ENCODE measurements at places on chromosomes 2 and 18.

GRCh38 chr18:58161659-58162058, 117.6 kb downstream of the NEDD4L start:
- no peak for DNase-seq

- DNase-seq, result no peak
Measured at GRCh38 chr18:57559314-57559713, 27.2 kb downstream of the FECH start.

- no peak for DNase-seq
Measured at GRCh38 chr2:26049641-26050040, 15.8 kb downstream of the RAB10 start.

- DNase-seq, result no peak
Measured at GRCh38 chr2:168732100-168732499, 70.3 kb upstream of the NOSTRIN start.

DNA sequence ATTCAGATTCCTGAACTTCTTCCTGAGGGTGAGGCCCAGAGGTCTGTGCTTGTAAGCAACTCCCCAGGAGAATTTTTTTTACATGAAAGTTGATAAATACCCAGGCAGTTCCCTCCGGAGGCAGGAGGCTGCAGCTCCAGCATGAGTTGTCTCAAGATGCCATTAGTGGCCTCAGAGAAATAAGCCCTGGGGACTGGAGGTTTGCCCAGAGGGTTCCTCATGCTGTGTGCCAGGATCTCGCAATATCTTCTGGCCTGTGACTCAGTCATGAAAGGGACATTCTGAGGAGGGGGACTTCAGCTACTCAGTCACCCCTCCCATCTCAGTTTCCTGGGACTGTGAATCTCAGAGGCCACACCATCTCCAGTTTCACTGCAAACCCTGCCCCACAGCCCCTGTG, 49.9 kb downstream of the LYPD1 start:
- no peak for DNase-seq

- no peak for DNase-seq
Measured at GRCh38 chr2:57080035-57080434, 896.2 kb downstream of the CCDC85A start.

DNA sequence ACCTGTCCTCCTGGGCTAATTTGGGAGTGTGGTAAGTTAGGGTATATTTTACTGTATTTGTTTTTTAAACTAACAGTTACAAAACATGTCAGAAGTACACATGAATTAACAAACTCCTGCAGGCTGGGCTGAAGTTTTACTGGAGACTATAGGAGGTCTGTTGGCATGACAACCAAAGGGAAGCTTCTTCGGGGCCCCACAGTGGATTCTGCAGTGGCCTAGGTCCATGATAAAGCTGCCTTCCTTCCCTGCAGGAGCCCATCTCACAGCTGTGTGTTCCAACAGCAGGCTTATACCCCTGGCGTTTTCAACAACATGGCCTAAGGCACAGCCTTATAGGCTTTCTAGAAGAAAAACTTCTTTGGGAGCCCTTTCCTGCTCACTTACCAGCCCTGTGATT, 128.0 kb upstream of the SETBP1 start:
- no peak for DNase-seq

DNA sequence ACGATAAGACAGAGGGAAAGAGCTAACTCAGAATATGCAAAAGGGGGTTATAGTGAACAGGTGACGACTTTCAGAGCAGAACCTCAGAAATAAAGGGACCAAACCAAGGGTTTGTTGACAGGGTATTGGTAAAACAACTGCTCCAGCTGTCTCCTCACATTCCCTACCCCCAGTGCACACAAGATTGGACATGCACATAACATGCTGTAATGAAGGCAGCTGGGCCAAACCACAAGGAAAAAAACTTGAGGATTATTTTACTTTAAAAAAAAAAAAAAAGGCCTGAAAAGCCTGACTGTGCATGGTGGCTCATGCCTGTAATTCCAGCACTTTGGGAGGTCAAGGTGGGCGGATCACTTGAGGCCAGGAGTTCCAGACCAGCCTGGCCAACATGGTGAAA, 3.5 kb downstream of the RBM43 start:
- no peak for DNase-seq

DNA sequence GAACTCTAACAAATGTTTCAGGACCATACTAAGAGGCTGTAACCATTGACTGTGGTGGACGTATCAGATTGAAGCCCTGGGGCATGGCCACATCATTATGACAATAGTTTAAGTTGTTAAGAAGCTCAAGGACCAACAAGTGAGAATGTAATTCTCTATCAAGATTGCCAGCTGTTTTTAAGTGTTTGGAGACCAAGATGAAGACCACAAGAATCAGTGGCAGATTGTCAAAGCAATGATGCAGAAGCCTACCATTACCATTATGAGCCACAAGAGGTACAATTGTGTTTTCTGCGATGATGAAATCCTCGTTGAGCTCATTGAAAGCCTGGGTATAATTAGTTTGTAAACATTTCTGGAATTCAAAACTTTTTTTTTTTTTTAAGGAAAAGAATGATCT, 261.1 kb upstream of the ZEB2 start:
- DNase-seq, result no peak

GRCh38 chr2:97699765-97700444, 13.5 kb upstream of the ZAP70 start:
- DNase-seq, result peak; percentile 77

- no peak for DNase-seq
Measured at GRCh38 chr2:111657351-111657975, 226.5 kb downstream of the ANAPC1 start.

GRCh38 chr2:8277921-8278571, 403.8 kb upstream of the ID2 start:
- DNase-seq, result no peak

DNA sequence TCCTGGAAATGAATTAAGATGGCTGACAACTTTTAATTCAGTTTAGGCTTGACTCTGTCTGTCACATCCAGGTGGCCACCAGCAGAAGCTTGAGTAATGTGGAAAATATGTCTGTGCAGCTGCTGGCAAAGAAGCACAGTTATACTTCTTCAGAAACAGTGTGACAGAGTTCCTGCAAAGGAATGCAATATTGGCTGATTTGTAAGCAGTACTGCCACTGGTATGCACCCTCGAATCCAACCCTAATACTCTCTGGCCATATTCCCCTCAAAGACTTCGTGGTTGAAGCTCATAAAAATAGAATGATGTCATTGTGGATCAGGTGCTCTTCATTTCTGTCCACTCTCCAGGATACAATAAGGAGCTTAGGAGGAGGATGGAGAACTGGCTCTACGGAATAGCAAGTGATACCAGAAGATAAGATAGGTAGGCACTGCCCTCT, 86.2 kb downstream of the METTL8 start:
- peak; percentile 39 for DNase-seq

DNA sequence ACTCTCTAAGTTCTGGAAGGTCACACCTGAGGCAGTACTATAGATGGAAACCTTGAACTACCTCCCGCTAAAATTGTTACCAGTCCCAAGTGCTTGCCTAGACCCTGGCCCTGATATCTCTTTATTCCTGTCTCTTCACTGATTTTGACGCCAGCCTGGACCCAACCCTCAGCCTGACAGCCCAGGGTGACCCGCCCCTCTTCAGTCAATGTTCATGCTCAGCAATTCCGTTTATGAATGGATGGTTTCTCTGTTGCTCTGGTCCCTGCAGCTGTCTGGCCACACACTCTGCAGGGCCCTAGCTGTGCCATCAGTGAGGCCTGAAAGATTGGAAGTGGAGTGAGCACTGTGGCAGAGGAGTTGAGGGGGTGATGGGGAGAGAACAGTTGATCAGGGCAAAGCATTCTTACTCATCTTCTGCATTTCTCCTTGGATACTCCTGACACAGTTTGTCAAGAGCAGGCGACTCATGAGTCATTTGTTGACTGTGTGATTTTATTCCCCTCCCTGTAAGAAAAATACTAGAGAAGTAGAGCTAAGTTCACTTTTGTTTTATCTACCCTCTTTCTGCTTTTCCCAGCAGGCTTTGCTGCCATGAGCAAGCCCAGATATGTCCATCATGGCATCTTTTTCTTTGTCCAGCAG, 46.0 kb downstream of the NPAS2 start:
- no peak for DNase-seq

GRCh38 chr18:26791676-26792075, 73.8 kb downstream of the AQP4 start:
- no peak for DNase-seq

GRCh38 chr2:7063789-7064188, 146.6 kb downstream of the RNF144A start:
- DNase-seq, result no peak

GRCh38 chr2:181777734-181778133, 97.4 kb upstream of the NEUROD1 start:
- DNase-seq, result no peak

- no peak for DNase-seq
Measured at GRCh38 chr2:235472443-235472842, 21.4 kb upstream of the AGAP1 start.

DNA sequence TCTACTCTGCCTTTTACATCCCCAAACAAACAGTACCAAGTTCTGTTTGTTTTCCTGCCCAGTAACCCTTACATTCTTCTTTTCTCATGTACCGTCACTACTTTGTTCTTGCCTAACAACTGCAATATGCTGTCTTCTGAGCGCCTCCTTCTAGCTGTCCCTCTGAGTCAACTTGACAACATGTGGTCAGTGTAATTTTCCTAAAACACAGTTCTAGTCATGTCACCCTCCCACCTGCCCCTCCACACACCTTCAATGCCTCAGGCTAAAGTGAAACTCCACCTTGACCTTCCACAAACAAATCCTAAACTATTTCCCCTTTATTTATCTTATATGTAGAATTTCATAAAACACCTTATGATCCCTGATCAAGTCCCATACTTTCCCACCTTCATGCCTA, 124.6 kb upstream of the CD302 start:
- DNase-seq, result no peak

GRCh38 chr2:140064243-140064642, 1284.1 kb upstream of the NXPH2 start:
- no peak for DNase-seq

DNA sequence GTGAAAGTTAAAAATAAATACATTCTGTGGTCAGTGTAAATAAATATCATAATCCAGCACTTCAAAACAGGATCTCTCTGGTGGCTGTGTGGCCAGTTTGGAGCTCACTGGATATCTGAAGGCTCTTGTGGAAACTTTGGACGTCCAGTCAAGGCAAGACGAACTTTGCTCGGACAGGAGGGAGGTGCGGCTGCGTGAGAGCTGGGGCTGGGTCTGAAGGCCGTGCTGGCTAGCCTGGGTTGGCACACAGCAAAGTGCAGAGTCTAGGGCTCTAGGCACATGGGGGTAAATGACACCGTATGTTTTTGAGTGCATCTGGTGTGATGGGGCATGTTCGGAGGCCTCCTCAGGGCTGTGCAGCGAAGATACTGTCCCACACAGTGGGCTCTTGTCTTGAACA, 78.9 kb upstream of the TXNDC2 start:
- no peak for DNase-seq

GRCh38 chr2:64686283-64686956, 32.7 kb upstream of the SERTAD2 start:
- DNase-seq, result no peak

DNA sequence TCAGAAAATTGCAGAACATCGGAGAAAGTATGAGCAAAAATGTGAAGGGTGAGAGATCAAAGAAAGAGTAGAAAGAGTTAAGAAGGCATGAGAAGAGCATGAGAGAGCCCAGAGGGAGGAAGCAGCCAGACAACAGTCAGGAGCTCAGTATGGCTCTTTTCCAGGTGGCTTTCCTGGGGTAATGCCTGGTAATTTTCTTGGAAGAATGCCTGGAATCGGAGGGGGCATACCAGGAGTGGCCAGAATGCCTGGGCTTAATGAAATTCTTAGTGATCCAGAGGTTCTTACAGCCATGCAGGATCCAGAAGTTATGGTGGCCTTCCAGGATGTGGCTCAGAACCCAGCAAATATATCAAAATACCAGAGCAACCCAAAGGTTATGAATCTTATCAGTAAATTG, 271.8 kb upstream of the TFPI start:
- no peak for DNase-seq

DNA sequence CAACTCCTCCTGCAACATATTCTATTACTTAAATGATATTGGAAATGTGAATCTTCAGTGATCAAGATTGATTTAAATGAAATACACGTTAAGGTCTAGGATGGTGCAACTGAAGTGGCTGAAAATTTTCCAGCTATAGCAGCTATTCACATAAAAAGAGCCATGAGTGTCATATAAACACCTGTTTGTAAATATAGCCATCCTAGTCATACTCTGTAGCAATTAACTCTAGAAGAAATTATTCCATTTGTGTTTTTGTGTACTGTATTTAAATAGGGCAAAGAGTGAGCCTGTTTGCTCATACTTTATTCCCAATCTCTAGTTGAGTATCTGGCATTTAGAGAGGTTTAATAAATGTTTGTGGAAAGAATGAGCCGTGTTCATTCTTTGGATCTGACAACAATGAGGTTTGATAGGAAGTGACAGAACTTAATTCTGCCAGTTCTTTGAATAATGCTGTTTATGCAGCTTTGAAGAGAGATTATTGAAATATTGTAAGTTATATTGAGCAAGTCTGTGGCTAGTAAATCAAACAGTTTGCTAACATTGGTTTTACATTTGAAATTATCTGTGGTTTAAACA, 49.7 kb downstream of the BABAM2 start:
- no peak for DNase-seq

DNA sequence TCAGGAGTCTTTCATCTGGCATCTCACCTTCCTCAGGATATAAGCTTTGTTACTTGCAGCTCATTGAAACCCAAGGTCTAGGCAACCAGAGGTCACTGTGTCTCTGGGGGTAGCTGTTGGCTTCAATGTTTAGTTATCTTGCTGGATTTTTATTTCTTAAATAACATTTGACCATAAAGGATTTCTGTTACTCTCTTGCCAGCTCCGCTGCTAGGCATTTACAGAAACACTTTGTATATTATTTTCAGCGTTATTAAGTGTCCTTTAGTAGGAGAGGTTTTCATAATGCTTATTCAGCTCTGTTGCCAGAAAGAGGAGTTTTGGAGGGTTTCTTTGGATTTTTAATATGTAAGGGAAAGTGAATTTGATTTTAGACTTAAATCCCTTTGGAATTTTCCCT, 61.4 kb downstream of the QPCT start:
- DNase-seq, result no peak

DNA sequence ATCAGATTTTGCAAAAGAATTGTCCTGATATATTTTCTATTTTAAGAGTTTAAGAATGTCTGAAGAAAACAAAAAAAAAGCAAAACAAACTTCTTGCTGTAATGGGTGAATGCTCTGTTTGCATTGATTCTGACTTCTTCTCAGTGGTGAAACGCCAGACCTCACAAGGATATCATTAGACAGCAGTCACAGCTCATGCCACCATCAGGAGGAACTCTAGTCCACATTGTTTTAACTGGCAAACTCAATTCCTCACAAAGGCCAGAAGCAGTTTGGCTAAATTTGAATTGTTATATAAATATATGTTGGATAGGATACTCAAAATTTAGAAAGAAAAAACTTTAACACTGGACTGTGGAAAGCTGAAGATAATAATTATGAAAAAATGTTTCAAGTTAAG, 89.4 kb downstream of the DOK6 start:
- no peak for DNase-seq

- peak; percentile 81 for DNase-seq
Measured at GRCh38 chr2:130332271-130333073, 10.2 kb upstream of the IMP4 start.

DNA sequence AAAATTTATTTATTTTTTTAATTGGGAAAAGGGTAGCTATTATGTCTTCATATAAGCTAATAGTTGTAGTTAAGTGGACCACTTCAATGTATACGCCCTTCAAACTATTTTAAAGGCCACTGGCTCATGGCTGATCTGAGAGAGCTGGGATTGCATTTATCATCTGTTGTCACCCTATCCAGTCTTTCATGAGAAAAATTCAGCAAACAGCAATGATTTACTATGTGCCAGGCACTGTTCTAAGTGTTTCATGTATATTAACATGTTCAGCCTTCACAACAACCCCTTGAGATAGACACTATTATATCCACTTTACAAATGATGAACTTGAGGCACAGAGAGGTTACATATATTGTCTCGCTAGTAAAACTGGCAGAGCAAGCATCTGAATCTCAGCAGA, 66.1 kb upstream of the ZNF397 start:
- DNase-seq, result no peak
